ENCODE measurements at places on chromosomes 1 and 21.
A peak's percentile ranks its signal among the peaks of the same experiment; 100 is the strongest.

DNA sequence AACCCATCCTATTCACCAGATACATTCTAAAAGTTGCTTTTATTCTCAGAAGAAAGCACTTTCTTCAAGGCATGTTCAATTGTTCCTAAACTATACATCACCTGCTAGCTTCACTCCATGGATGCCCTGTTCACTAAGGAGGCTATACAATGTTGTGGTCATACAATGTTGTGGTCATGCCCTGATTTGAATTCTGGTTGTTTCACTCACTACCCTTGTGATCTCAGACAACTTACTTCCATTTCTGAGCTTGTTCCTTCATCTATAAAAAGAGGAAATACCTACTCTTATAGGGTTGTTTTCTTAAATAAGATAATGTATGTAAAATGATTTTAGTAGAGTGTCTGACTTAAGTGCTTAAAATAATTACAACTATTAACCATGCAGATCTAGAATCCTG lies 19.7 kb downstream of the EDEM3 start:
- no peak for DNase-seq

DNA sequence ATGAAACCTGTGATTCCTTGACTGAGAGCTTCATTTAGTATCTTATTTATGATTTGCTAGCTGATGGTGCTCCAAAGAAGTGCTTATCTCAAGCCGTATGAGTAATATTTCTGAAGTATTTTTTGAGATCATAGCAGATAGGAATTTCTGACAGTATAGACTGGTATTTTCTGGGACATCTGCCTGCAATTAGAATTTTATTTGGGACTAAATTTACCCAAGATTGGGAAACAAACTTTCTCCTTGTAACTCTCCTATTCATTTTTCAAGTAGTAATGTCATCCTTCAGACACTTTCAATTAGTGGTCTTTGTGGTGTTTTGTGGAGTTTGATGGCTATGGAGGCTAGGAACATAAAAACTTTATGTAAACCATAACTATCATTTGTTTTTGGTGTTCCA lies 597.2 kb upstream of the ZP4 start:
- DNase-seq: no peak

DNA sequence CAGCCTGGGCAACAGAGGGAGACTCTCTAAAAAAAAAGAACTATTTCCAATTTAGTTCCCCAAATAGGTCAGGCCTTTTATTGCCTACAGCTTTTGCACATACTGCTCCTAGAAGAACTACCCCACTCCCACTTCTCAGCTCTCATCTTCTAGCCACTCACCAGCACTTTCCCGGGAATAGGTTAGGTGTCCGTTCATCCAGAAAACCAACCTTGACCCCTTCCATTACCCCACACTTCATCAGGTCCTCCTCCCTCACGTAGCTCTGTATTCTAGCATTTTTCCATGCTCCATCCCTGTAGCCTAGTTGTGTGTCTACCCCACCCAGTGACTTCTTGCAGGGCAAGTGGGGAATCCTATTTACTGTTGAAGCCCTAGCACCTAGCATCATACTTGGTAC lies 42.6 kb downstream of the C8B start:
- no peak for DNase-seq

DNA sequence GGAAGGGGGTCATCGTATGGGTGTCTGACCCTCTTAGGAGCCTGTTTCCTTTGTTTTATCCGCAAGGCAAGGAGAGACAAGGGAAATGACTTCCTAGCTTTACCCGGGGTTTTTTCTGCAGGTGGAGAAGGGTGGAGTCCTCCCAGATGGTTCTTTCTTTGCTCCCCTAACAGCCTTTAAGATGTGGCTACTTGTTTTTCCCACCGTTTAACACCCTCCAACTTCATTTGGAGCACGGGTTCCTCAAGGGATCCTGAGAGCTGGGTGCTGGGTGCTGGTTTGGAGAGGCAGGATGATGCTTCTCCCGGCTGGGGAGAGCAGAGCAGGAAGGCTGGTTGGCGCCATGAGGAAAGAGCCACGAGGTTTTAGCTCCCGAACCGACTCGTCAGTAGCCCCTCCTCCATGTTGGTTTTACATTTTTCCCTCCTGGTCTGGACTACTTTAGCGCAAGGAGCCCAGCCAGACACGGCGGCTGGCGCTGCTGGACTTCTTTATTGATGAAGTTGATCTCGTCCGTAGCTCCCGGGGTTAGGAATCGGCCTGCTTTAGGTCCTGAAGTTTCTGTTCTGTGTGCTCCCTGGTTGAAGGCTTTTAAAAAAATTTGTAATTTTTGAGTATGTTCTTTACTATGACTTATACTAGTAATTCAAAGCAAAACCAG lies 1.4 kb downstream of the UCK2 start:
- peak; percentile 57 for DNase-seq

DNA sequence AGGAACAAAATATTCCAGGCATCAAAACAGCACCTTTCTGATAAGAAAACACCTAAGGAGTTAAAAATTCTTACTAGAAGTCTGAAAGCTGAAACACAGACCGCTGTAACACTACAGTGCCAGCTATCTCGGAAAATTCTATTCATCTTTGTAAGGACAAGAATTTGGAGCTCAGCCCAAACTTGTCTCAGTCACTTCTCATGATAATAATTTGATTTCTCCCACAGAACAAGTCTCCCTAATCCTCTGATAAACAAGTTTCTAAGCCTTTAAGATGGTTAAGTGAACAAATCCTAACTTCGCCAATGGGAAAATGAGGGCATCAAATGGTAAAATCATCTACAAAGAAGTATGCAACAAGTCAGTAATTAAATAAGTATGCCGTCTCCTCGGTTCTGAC lies 59.9 kb downstream of the SIPA1L2 start:
- no peak for DNase-seq

- no peak for DNase-seq
These were observed 322.5 kb downstream of the HLX start for GRCh38 chr1:221201773-221202172.

DNA sequence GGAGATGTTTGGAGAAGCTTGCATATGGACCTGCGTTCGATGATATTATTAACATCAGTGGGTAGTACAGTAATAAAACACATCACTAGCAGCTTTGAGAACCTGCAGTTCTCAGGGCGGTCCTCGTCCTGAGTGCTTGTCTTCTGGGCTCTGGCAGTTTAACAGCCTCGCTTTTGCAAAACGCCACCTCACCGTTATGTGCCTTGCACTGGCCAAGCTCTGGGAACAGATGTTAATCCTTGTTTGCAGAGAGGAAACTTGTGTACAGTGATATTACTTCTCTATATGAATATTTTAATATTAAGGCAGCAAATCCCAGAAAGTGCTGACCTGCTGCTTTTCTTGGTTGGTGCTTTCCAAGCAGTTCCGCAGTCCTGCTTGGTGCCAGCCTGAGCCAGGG lies 167.4 kb upstream of the TMEM51 start:
- no peak for DNase-seq

GRCh38 chr1:162847839-162848453 lies 13.0 kb downstream of the CCDC190 start:
- DNase-seq: peak; percentile 51

DNA sequence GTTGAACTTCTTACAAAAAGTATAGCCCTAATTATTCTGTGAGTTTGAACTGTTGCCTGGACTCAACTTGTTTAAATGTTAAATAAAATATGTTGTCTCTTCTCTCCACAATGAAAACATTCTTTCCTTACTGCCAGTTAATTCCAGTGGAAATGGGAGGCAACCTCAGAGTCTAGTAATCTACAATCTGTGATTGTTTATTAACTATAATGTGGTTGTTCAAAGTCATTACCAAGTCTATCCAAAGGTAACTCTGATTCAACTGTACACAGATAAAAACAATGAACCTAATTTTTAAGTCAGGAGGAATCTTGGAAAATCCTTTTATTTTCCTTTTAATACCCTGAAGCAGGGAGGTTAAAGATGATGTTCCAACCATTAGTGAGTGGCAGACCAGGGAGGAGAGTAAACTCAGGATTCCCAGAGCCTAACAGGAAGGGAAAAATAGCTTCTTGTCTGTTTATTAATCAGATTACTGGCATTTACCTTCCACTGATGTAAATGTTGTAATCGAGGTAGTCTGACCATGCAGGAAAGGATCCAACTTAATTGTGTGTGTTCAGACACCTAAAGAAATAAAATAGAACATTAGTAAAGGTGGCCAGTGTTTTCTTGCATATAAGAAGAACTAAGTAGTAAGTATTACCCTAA lies 57.1 kb upstream of the TBX15 start:
- no peak for DNase-seq

DNA sequence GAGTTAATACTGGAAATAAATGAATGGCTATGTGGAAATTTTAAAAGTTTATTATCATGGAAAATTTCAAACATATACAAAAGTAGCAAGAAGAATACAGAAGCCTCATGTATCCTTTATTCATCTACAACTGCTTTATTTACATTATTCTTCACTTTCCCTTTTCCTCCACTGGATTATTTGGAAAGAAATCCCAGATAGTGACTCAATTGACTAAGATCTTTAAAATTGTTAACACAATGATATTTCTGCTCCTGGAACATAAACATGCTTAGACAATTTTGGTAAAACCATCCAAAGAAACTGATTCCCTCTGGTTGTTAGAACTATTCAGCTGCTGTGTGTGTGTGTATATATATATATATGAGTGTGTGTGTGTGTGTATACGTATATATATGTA lies 116.2 kb downstream of the TGFB2 start:
- no peak for DNase-seq

GRCh38 chr1:232555494-232556210 lies 74.3 kb downstream of the SIPA1L2 start:
- DNase-seq: no peak

- DNase-seq: no peak
These were observed 73.6 kb downstream of the CYYR1 start for GRCh38 chr21:26499495-26499894.

DNA sequence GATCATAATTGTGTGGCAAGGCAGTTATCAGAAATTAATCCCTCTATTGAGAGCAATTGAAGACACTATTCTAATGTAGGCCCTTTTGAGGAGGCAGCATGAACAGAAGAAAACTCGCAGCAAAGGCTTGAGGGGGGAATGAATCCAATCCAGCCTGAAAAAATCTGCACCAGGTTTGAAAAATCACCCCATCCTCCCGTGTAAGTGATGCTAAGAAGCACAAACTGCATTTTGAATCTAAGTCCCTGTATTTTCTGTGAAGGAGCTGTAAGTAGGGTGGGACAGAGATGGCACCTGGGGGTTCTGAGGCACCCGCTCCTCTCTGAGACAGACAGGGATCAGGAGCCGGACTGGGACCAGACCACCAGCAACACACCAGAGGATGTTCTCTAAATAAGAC lies at the start of gene CRB1:
CRB1 (plus strand) TSS at position 241 of the 400 bp plus-strand sequence. CDS start 161 bp downstream, outside the sequence.
- no peak for DNase-seq

DNA sequence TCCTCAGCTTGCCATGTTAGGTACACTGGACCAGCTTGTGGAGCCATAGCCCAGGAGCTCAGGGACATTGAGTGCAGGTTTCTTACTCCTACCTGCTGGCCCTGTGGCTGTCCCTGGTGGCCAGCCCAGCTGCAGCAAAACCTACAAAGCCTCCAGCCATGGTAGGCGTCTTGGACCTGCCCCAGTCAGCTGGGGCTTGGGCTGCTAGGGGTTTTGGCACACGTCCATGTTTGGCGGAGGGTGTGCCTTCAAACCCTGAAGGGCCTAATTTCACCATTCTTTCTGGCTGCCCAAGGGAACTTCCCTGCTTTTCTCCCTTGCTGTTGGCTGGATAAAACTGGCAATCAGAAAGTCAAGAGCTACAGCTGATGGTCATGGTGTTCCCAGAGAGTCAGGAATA lies 25.4 kb downstream of the HMGCS2 start:
- no peak for DNase-seq

- DNase-seq: no peak
These were observed 3.8 kb downstream of the DVL1 start for GRCh38 chr1:1345384-1345783.

- DNase-seq: no peak
These were observed 14.7 kb upstream of the IL24 start for GRCh38 chr1:206882555-206882954.

DNA sequence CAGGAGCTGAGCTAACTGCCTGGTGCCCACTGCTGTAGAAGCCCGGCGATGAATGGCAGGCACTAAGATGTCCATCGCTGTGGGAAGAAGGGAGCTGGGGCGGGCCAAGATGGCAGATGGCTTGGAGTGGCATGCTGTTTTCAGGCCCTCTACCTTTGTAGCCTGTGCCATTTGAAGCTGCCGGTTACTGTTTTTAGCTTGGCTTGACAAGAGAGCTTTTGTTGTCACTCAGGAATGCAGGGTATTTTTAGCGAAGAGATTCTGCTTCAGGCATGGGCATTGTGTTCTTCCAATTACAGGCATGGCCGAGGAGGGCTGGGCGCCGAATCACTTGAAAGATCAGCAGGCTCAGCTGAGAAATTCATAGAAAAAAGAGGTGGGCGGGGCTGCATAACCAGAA lies 348.7 kb downstream of the RPS6KC1 start:
- no peak for DNase-seq

GRCh38 chr21:45419162-45419561 lies 14.2 kb downstream of the COL18A1 start:
- no peak for DNase-seq

- DNase-seq: no peak
These were observed 7.0 kb upstream of the RNF19B start for GRCh38 chr1:32971576-32971975.

- no peak for DNase-seq
These were observed 29.1 kb upstream of the IRF2BP2 start for GRCh38 chr1:234638832-234639799.

DNA sequence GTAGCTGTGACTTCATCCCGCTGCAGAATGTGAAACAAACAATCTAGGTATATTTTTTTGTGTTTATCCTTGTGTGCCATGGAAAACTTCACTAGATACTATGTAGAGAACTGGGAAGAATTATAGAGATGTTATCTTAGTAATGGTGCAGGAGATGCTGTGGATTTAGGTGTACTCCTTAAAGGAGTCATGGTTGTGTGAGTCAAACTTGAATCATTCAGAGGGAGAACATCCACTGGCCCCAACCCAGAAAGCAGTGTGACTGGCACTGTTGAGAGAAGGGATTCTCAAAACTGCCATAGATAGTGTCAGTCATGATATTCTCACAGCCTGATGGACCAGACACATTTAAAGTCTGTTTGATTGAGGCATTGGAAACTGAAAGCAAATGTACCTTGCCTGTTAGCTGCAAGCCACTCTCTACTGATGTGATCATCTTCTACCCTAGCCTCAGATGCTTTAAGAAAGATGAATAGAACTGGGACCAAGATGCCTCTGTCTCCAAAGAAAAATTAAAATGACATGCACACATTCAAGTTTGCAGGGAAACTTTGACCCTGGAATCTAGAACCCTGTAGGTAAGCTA lies 754.6 kb downstream of the MRPL39 start:
- DNase-seq: no peak

DNA sequence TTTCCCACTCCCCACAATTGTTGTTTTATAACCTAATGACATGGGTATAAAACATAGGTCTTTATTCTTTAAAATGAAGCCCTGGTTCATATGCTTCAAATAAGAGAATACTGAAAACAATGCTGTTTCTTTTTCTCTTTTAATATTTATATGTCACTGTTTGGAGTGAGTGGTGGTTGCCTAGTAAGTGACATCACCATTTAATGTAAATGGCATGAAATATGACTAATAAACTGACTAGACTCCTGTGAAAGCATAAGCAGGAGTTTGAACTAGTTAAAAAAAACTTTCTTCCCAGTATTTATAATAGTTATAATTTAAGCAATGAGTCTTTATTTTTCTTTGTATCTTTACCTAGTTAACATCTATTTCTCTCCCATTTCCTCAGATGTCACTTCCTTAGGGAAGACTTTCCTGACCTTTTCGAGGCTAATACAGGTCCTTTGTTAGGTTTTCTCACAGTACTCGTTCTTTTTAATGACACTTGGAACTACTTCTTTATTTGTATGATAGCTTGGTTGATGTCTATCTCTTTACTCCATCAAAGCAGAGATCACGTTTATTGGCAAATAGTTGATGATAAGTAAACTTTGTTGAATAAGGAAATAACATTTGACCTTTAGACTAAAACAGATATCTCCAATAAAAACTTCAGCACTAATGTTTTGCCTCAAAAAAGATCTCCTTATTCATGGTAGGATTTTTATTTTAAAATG lies 105.4 kb upstream of the PDC start:
- DNase-seq: no peak
